ENCODE measurements at places on chromosomes 12 and 14.

GRCh38 chr12:111048991-111049390, 128.6 kb upstream of the MYL2 start:
- DNase-seq = no peak

- no peak for DNase-seq
Observed at GRCh38 chr14:29926228-29926627, 1.4 kb downstream of the PRKD1 start.

DNA sequence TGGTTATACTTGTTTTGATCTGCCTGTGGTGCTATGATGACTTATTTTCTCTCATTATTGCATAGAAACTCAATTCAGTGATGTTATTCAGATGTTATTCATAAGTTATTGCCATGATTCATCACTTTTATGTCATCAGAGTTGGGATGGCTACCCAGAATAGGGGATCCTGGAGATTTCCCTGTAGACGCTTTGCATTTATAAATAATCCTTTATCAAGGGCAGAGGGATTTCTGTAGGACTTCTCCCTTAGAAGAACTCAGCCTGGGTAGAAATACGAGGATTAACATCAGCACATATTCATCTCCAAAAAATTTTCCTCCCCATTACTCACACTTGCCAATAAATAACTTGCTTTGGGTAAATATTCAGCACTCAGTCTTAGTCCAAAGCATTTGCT, 4.9 kb downstream of the GPRC5A start:
- no peak for DNase-seq

GRCh38 chr12:89353188-89353822, 1.0 kb upstream of the DUSP6 start:
- peak; percentile 51 for DNase-seq

- peak; percentile 79 for DNase-seq
Observed at GRCh38 chr12:57476162-57476992, 3.3 kb downstream of the ARHGAP9 start.

DNA sequence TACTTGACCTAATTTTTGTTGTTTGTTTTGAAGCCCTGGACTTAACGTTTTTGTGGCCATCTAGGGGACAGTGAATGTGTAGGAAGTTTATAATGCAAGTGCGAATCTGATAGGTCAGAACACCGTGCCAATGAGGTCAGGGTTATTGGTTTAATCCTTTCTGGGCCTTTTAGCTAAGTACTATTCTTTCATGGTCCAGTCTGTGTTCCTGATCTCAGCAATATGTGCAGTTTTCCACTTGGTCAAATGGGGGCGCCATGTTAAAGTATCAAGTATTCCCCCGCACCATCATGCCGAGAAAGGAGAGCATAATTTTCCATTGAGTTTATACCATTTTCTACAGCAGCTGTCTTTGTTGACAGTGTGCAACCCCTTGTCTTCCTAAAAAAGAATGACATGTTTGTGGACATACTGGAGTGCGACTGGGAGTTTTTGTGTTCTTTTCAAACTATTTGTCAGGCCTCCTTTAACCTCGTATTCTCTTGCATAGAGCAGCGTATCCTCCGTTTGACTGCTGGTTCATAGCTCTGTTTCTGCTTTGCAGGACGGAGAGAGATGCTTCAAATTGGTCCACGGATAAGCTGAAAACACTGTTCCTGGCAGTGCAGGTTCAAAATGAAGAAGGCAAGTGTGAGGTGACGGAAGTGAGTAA, 1.3 kb downstream of the AHSA1 start:
- DNase-seq = peak; percentile 49

DNA sequence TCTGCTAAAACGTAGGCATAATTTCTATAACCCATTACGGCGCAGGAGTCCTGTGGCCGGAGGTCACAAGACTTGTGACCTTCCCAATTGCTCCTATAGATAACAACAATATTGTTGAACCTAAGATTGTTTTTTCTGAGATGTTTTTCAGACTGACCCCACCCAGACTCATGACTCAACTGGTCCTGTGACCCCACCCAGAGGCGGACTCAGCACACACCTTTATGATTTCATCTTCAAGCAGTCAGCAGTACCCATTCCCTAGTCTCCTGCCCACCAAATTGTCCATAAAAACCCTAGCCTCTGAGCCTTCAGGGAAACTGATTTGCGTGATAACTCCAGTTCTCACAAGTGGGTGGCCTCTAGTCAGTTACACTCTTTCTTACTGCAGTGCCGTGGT, 5.9 kb upstream of the PPP4R3A start:
- DNase-seq = no peak

DNA sequence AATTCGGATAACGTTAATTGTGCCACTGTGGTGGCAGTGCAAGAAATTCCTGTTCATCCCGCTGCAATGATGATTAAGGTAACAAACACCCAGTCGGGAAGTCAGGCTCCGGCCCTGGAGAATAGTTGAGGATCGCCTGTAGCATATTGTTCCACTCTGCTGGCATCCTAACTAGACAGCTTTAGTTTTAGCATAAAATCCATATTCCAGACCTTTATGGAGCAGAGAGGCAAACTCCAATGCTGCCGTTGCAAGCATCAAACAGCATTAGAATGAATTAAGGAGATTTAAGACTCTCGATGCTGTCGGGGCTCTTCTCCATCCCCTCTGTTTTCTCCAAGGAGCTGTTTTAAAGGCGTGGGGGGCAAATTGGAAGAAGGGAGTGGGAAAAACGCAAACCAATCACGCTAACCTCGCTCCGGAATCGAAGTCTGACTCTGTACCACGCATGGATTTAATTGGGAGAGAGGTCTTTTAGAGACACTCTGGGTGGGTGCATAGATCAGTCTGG, 660.4 kb downstream of the VRK1 start:
- no peak for DNase-seq

DNA sequence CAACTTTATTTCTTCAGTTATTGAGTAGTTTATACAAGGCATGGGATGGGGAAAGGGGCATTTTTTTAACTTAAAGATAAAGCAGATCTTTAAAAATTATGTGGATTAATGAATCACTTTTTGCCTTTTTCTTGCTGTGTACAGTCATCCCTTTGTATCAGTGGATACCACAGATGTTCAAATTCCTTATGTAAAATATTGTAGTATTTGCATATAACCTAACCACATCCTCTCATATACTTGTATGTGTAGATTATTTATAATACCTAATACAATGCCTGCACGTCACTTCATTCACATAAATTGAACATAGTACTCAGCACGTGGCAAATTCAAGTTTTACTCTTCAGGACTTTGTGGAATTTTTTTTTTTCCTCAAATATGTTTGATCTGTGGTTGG, 66.5 kb upstream of the MON2 start:
- no peak for DNase-seq

All from activated T-cell treated with anti-CD3 and anti-CD28 coated beads for 48 hours (primary cell).